CD4-positive, alpha-beta T cell treated with Interleukin-4 for 1 hour (primary cell): ENCODE measurements at places on chromosomes 4 and X.

DNA sequence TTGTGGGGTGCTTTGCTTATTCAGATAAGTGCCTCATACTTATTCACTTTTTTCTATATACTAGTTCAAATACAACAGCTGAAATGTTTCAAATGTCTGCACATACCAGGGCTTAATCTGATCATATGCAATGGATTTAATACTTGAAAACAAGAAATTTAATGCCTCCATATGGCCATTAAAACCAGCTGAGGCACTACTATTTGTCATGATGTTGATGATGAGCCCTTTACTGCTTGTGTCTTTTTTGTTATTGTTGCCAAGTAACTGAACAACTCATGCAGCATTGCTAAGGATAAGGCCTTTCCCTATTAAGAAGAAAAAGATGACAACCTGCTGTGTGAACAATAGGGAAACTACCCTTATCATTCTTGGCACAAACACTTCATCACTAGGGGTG is 52.5 kb downstream of the MAGEB10 start:
- DNase-seq = no peak

GRCh38 chr4:76504613-76505465 is 69.8 kb downstream of the SHROOM3 start:
- peak; percentile 42 for DNase-seq

- no peak for DNase-seq
These were observed 49.7 kb downstream of the HTT start for GRCh38 chr4:3124070-3124767.

DNA sequence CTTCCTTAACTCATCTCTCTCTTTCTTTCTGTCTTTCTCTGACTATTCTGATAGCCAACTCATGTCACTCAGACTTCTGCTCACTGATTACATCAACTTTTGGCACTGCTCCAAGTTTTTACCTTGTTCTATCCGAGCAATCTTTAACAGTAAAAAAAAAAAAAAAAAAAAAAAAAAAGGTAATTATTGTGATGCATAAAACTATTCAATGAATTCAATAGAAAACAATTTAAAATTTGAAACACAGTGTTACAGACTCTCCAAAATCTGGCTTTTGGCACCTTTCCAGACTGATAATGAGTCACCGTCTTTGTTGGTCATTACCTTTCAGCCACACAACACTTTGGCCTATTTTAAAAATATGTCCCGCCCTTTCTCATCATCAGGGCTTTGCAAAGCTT is 229.5 kb downstream of the GALNTL6 start:
- DNase-seq = no peak

- no peak for DNase-seq
These were observed 68.3 kb upstream of the TMEM150C start for GRCh38 chr4:82630079-82630478.

GRCh38 chrX:153411255-153411987 is at the start of gene ZFP92:
ZFP92 (plus strand) TSS chrX:153411472; CDS start chrX:153418323, 6,851 bp downstream.
- DNase-seq = peak; percentile 37

GRCh38 chr4:146333187-146333894 is 119.0 kb downstream of the REELD1 start:
- no peak for DNase-seq

GRCh38 chr4:34723605-34724004 is 1520.7 kb downstream of the ARAP2 start:
- DNase-seq = no peak

GRCh38 chr4:1512051-1512737 is 106.0 kb upstream of the NKX1-1 start:
- no peak for DNase-seq

GRCh38 chr4:68476191-68476590 is 28.9 kb downstream of the TMPRSS11E start:
- no peak for DNase-seq
